A549 treated with DMSO at 1 μM for 4 hours (cell line): ENCODE measurements at places on chromosomes 5 and 9. TPM values are rescaled to one million over a fixed set of nuclear protein-coding genes. Genes with fewer than 3 reads are reported as not detected.

PCDHB4 gene
- 0.03 to 0.17 TPM (median 0.05 TPM) in 5 replicates for total RNA-seq

BHMT2 gene
- total RNA-seq, result not detected in 5 replicates

C9orf50 gene
- 0.08 TPM in 1 of 5 replicates, not detected in the others for total RNA-seq

CLTA gene
- 280 to 428 TPM (median 379 TPM) in 5 replicates for total RNA-seq

CER1 gene
- total RNA-seq, result not detected in 5 replicates

SPINK6 gene
- 0.32 to 0.76 TPM (median 0.48 TPM) in 5 replicates for total RNA-seq

GDF9 gene
- 0.20 to 0.32 TPM (median 0.27 TPM) in 5 replicates for total RNA-seq

FCN2 gene
- total RNA-seq, result not detected in 5 replicates

PAEP gene
- total RNA-seq, result 0.13 to 0.46 TPM (median 0.20 TPM) in 3 of 5 replicates, not detected in the others

PCDHA1 gene
- total RNA-seq, result 0.10 to 0.19 TPM (median 0.16 TPM) in 5 replicates

ARAP3 gene
- total RNA-seq, result 3.6 to 6.0 TPM (median 4.8 TPM) in 5 replicates

SLC6A7 gene
- 0.02 to 0.06 TPM (median 0.03 TPM) in 4 of 5 replicates, not detected in the other for total RNA-seq

RFESD gene
- total RNA-seq, result 2.6 to 3.5 TPM (median 3.2 TPM) in 5 replicates

PHF2 gene
- 15.8 to 19.8 TPM (median 16.7 TPM) in 5 replicates for total RNA-seq

C6 gene
- total RNA-seq, result not detected in 5 replicates

LPAR1 gene
- total RNA-seq, result 9.0 to 13.1 TPM (median 11.6 TPM) in 5 replicates

GPX8 gene
- total RNA-seq, result 37.5 to 49.4 TPM (median 44.5 TPM) in 5 replicates

BTNL3 gene
- not detected in 5 replicates for total RNA-seq

NIPAL4 gene
- 10.1 to 16.2 TPM (median 11.0 TPM) in 5 replicates for total RNA-seq

PIP5KL1 gene
- total RNA-seq, result 2.0 to 2.6 TPM (median 2.1 TPM) in 5 replicates

TMEM252 gene
- not detected in 5 replicates for total RNA-seq

PAPPA gene
- total RNA-seq, result 27.7 to 47.1 TPM (median 38.6 TPM) in 5 replicates

IL4 gene
- not detected in 5 replicates for total RNA-seq

PCDHGC4 gene
- not detected in 5 replicates for total RNA-seq

TCF7 gene
- 17.0 to 20.7 TPM (median 17.1 TPM) in 5 replicates for total RNA-seq

PCSK1 gene
- total RNA-seq, result 0.36 to 0.57 TPM (median 0.50 TPM) in 5 replicates

LCN1 gene
- total RNA-seq, result not detected in 5 replicates

CDHR2 gene
- total RNA-seq, result 0.04 to 0.08 TPM (median 0.06 TPM) in 5 replicates

WNK2 gene
- 3.8 to 8.6 TPM (median 6.4 TPM) in 5 replicates for total RNA-seq

CSF1R gene
- total RNA-seq, result 0.05 to 0.37 TPM (median 0.09 TPM) in 5 replicates

SLC1A1 gene
- 1.2 to 1.9 TPM (median 1.8 TPM) in 5 replicates for total RNA-seq
